ENCODE measurements at places on chromosomes 2 and 18.

- no peak for DNase-seq
These were observed 64.2 kb downstream of the RBM43 start for GRCh38 chr2:151197184-151198108.

DNA sequence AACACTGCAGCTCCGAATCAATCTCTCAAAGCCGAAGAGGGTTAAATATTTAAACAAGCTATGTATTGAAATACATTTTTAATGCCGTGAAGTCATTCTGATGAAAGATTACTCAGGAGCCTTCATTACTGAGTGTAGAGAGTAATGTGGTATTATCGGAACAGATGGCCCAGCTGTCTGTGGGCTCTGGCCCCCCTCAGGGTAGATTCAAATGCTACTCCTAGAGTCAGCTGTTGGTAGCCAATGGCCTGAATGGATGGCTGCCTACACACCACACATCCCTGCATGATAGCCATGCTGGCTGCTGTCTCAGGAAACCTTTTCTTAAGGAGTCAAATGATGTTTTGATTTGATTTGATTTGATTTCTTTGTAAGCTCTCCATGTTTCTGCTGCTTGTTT is 732.3 kb upstream of the CELF4 start:
- no peak for DNase-seq

- no peak for DNase-seq
These were observed 22.5 kb upstream of the UBE2F start for GRCh38 chr2:237944302-237944701.

GRCh38 chr2:47008381-47009252 is 93.0 kb upstream of the MCFD2 start:
- DNase-seq = peak; percentile 1

- DNase-seq = no peak
These were observed 100.2 kb downstream of the STPG4 start for GRCh38 chr2:47054868-47055267.

GRCh38 chr2:200483729-200484198 is 26.1 kb downstream of the KCTD18 start:
- DNase-seq = no peak

GRCh38 chr2:27123302-27124150 is at the start of gene ABHD1:
ABHD1 (plus strand) TSS chr2:27123815; CDS start chr2:27123949, 134 bp downstream.
- DNase-seq = no peak

- peak; percentile 14 for DNase-seq
These were observed 5.1 kb downstream of the DGUOK start for GRCh38 chr2:73931531-73932500.

- no peak for DNase-seq
These were observed 106.4 kb downstream of the ACOXL start for GRCh38 chr2:110838657-110839384.

DNA sequence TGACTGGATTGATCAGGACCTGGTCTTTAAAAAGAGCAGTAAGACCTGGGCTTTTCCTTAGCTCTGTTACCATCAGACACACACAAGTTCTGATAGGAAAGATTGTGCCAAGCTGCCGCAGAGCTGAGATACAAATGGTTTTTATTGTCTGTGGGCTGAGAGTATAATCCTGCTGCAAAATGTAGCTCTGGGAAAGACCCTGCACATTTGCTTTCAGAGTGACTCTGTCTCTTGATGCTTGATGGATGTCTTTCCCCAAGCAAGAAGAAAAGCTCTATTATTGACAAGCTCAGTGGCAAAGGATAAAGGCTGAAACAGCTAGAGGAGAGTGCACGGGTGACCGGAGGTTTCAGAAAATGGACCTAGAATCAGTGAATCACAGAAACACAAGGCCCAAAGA is 95.3 kb upstream of the PARD3B start:
- no peak for DNase-seq

DNA sequence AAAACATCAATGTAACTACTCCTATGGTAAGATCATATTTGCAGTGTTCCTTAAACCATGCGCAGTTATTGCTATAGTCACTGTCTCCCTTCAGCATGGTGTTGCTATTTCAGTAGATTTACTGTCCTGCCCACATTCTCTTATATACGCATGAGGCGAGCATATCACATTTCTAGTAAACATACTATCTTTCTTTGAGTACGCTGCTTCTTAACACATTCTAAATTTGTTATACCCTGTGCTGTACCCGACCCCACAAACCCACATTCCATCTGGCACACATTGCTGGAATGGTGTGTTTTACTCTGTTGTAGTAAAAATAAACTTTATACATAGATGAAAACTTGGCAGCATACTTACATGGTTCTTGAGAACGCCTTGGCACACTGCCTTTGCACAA is 163.3 kb downstream of the QPCT start:
- no peak for DNase-seq
